ENCODE measurements at places on chromosomes 4 and X.

DNA sequence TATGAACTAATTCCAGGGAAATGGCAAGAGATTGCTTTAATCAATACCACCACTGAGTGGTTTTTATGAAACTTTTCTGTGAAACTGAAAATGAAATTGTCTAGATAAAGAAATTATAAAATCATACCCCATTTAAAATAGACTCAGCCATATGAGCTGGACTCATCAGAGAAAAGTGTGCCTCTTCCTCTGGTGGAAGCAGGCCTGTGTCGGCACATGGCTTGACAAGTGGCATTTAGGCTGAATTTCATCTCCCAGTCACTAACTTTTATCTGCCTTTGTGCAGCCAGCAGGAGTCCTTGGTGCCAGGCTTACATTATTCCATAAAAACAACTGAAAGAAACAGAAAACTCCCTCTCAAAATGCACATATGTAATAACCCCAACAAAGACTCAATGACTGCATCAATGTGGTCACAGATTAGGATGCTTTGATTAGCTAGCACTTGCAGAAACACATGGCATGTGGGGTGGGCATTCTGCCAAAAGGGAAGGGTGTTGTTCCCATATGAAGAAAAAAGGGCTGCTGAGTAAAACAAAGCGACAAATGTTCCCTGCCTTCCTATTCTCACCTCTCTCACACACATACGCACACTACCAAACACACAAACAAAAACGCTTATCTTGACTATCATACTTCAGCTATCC, 232.3 kb downstream of the PABPC4L start:
- no peak for DNase-seq

DNA sequence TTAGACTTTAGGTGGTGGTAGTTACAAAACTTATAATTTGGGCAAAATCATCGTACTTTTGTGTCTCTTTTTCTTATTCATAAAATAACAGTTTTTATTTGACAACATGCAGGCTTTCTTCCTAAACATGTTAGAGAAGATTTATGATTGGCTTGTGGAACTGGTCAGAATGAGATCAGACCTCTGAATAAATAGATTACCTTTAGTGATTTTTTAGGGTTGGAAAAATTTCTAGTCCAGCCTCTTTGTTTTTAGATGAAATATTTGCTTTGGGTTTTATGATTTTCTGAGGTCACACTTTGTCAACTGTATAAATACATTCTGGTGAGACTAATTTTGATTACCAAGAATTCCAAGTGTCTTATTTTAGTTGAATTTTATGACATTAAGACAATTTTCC, 29.2 kb downstream of the MOB1B start:
- DNase-seq = no peak

DNA sequence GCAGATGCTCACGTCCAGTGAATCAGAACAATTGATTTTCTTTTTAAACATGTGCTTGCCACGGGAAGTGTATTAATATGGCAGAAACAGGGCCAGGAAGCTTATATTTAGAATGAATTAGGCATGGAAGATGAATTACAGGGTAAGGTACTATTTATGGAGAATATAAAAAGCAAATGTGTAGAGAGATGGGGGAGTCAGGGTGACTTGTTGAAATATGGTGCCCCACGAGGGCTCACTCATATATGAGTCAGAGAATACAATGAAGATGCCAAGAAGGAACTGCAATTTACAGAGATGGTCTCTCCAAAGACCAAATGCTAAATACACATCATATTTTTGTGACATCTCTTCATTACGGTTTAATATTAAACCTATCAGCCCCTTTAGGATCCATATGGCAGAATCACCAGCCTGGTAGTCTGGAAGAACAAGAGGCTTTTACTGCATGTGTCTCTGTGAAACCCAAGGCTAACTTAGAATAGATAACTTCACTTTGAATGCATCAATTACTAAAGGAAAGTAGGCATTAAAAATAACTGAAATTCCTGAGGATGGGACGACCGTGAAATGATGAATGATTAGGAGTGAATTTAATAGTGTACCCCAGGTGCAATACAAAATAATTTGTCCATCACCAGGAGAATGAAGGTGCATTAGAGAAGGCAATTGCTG, 385.3 kb downstream of the ARHGAP24 start:
- no peak for DNase-seq

GRCh38 chr4:96170198-96170597, 330.3 kb downstream of the PDHA2 start:
- no peak for DNase-seq

GRCh38 chr4:148787831-148788477, 345.7 kb upstream of the NR3C2 start:
- DNase-seq = no peak

Data from activated CD4-positive, alpha-beta T cell treated with anti-CD3 and anti-CD28 coated beads, Interleukin-2, amount 10 ng/mL, durations not matched to agents 7 days and 5 days (primary cell).